Activated T-cell treated with anti-CD3 and anti-CD28 coated beads, Interleukin-2, amount 50 U/mL, for 48 hours (primary cell): ENCODE measurements at places on chromosomes 3 and 15.

- DNase-seq, result no peak
These were observed 39.9 kb downstream of the SMAD3 start for GRCh38 chr15:67105065-67105951.

GRCh38 chr3:193964517-193964880 lies 171.4 kb upstream of the HES1 start:
- no peak for DNase-seq

- DNase-seq, result no peak
These were observed 63.6 kb downstream of the NIPA2 start for GRCh38 chr15:22902046-22902445.

DNA sequence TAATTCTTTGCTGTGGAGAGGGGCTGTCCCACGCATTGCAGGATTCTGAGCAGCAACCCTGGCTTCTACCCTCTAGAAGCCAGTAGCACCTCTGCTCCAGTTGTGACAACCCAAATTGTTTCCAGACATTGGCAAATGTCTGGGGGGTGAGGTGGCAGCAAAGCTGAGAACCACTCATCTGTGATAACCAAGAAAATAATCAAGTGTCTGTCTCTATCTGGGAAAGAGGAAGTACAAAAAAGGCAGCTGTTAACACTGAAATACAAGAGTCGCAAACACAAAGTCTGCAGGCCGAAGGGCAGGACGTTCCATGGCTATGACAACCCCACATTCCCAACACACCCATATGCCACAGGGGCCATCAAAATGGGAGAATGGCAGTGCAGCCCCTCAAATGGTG lies 42.2 kb upstream of the GNB5 start:
- DNase-seq, result no peak

DNA sequence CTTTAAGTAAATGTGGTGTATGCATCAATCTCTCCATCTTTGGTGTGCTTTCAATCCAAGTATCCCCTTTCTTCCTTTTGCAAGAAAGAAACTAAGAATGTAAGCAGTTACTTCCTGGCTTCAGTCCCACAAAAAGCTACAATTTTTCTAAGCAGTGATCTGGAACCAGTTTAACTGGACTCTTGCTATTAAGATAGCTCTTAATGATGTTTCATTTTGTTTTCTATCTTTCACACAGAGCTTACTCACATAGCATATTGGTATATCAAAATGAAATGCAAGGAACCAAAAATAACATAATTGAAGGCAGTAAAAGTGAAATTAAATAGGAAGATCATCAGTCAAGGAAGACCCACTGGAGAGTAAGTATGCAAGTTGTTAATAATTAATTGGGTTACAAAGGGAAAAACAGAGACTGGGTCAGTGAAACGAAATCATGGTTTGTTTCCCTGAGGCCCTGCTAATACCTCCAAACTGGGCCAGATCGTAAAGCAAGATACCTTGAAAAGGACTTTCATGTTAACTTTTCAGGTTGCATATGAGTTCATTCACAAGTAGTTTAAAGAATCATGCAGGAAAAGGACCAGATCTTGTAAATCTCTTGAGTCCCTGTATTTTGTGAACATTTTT lies 41.9 kb downstream of the GPR160 start:
- no peak for DNase-seq

GRCh38 chr15:58070801-58071418 lies 5.4 kb upstream of the ALDH1A2 start:
- peak; percentile 62 for DNase-seq

GRCh38 chr3:116886202-116886893 lies 176.8 kb downstream of the TUSC7 start:
- DNase-seq, result no peak

GRCh38 chr3:124246949-124247348 lies 255.0 kb upstream of the ROPN1 start:
- no peak for DNase-seq

GRCh38 chr3:123285931-123286307 lies 84.2 kb downstream of the SEC22A start:
- no peak for DNase-seq

- DNase-seq, result no peak
These were observed 2.3 kb downstream of the RNF7 start for GRCh38 chr3:141740349-141740748.

GRCh38 chr3:133994166-133994890 lies 35.4 kb downstream of the SLCO2A1 start:
- no peak for DNase-seq

GRCh38 chr3:69120879-69121464 lies 1.4 kb downstream of the LMOD3 start:
- DNase-seq, result peak; percentile 88

DNA sequence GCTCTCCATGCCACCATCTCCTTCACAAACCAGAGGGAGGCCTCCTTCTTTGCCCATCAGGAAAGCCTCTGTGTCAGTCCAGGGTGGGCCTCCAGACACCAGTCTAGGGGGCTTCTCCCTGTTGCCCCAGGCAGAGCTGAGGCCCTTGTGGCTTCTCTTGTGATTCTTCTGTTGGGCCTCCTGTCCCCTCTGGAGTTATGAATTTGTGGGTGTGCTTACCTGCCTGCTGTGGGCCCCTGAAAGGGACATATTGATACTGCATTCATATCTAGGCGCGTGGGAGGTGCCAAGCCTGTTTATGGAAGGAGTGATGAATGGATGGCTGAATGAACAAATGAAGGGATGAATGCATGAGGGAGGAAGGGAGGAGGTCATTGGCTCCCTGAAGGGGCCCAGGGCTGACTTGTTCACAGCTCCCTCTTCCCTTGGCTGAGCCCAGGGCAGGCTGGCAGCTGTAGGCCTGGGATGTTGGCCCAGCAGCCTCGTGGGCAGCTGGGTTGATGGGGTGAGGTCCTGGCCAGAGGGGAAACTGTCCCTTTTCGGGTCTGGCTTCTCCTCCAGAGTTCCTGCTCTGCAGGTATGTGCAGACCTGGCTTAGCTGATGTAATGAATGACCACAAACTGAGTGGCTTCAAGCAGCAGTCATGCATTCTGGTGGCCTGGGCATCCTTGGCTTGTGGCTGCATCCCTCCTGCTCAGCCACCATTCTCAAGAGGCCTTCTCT lies 195.4 kb downstream of the GOLGA6L6 start:
- DNase-seq, result no peak

- DNase-seq, result no peak
These were observed 159.4 kb downstream of the FBLN2 start for GRCh38 chr3:13708301-13708700.

DNA sequence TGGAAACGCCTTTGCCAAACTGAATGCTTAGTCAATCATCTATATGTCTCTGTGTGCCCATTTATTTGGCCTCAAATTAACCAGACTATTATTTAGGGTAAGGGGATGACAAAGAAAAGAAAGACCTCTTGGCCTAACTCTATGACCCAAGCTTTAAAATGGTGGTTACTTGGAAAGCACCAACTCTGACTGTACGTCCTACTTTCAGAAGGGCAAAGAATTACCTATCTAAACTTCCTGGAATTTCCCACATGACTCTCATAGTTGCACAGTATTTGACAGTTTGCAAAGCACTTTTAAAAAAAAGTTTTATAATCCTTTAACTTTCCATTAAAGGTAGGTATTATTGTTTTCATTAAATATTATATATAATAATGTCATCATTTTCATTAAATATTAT lies 6.3 kb upstream of the MTHFS start:
- DNase-seq, result no peak
